ENCODE measurements at places on chromosomes 1 and 21.
A peak's percentile ranks its signal among the peaks of the same experiment; 100 is the strongest.

- no peak for DNase-seq
Observed at GRCh38 chr1:169511316-169512005, 25.7 kb upstream of the SLC19A2 start.

- DNase-seq: no peak
Observed at GRCh38 chr1:204293605-204294337, 66.0 kb downstream of the PLEKHA6 start.

- no peak for DNase-seq
Observed at GRCh38 chr1:201216395-201217085, 25.9 kb downstream of the IGFN1 start.

GRCh38 chr1:178124115-178124514 is 30.2 kb downstream of the RASAL2 start:
- no peak for DNase-seq

GRCh38 chr1:200154069-200154767 is 126.7 kb downstream of the NR5A2 start:
- DNase-seq: peak; percentile 18

DNA sequence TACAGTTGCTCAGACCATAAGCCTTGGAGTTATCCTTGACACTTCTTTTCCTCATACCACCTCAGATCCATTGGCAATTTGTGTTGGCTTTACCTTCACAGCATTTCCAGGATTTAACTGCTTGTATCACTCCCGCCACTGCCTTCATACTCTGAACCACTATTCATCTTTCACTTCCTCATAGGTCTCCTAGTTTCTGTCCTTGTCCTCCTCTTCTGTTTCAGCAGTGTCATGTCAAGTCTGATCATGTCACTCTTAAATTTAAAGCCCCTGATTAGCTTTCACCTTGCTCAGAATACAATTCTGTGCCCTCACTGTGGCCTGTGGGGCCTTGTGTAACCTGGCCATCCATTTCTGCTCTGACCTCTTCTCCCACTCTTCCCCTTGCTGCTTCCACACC is 34.7 kb upstream of the C1orf115 start:
- no peak for DNase-seq

GRCh38 chr1:214198571-214198970 is 82.4 kb upstream of the SMYD2 start:
- no peak for DNase-seq

DNA sequence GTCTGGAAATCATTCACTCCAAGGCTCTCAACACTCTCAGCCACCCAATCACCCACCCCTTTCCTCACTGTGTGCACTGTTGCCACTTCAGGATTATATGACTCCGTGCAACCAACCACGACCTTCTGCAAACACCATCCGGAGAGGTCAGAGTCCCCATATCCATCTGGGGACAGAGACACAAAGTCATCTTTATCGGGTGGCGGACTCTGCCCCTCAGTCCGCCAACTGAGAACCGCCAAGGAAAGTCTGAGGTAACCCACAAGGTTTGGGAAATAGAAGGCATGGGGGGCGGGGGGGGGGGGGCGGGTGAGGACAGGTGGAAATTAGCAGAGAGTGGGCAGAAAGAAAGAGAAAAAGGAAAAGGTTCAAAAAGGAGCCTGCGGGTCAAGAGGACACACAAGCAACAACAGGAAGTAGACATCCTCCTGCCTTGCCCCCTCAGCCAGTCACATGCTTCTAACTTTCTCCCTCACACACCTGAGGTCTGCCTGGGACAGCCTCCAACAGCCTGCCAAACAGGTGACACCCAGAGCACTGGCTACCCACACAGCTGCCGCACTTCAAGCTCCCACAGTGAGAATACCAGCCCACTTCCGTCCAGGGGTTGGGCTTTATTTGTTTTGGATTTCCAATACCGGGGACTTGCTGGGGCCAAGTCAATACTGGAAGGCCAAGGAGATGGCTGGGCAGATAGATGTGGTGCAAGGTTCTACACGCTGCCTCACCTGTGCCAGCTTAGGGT is 58.1 kb downstream of the SSBP3 start:
- DNase-seq: no peak

DNA sequence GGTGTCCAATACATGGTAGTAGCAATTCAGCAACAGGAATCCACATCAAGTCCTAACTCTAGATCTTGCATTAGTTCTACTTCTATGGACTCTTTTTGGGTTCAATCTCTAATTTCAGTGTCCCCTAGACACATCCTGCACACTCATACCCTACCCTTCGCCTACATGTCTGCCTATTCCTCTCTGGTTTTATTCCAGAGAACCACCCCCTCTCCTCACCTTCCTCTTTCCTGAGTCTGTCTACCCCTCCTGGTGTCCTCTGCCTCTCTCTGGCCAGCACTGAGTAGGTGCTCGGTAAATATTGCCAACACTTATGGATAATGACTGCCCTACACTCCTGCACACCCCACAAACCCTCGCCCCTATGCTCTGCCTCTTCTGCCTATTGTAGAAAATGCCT is 9.5 kb downstream of the TAL1 start:
- DNase-seq: no peak

DNA sequence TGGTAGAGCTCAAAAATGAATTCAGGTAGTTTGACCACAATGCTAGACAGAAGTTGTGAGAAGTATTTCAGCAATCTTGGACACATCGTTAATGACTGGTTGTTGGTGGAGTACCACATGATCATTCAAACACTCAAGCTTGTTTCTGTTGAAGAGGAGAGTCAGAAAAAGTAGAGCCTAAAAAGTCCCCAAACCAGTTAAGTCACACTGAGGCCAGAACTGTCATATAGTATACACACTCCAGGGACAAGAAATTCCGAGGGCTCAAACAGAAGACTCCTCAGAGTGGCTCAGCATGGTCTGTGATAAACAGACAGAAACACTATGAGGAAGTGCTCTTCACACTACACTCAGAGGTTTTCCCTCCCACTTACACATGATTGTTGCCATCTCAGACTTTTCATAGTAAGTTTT is 5.8 kb downstream of the TRIM33 start:
- no peak for DNase-seq

Data from stimulated activated CD8-positive, alpha-beta memory T cell treated with anti-CD3 and anti-CD28 coated beads, Interleukin-4, amount 100 ng/mL, for 4 hours (primary cell).